Upper lobe of left lung (tissue), 6 donors: ENCODE measurements at places on chromosomes 2 and 18.
A peak's percentile ranks its signal among the peaks of the same experiment; 100 is the strongest.

GRCh38 chr2:12232876-12233275 is 483.9 kb upstream of the TRIB2 start:
- DNase-seq, result no peak

- no peak for DNase-seq
Observed at GRCh38 chr2:224127871-224128501, 88.9 kb upstream of the SERPINE2 start.

- DNase-seq, result no peak
Observed at GRCh38 chr2:50315336-50315735, 716.6 kb downstream of the NRXN1 start.

GRCh38 chr2:96359866-96360265 is 24.3 kb downstream of the NCAPH start:
- no peak for DNase-seq

DNA sequence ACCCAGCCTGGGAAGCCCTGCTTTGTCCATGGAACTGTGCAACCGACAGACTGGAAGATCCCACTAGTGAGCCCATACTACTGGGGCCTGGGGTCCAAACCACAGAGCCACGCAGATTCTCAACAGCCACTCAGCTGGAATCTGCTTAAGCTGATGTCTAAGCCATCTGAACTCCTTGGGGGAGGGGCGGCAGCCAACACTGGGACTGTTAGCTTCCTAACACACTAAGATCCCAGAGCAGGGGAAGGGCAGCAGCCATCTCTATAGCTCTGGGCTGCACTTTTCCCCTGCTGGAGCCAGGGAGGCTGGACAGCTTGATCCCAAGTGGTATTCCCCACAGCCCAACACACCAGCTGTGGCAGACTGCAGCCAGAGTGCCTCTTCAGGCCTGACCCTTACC is 118.3 kb downstream of the RPRM start:
- no peak for DNase-seq

- DNase-seq, result no peak
Observed at GRCh38 chr2:82314836-82315472, 2010.4 kb upstream of the LRRTM1 start.

DNA sequence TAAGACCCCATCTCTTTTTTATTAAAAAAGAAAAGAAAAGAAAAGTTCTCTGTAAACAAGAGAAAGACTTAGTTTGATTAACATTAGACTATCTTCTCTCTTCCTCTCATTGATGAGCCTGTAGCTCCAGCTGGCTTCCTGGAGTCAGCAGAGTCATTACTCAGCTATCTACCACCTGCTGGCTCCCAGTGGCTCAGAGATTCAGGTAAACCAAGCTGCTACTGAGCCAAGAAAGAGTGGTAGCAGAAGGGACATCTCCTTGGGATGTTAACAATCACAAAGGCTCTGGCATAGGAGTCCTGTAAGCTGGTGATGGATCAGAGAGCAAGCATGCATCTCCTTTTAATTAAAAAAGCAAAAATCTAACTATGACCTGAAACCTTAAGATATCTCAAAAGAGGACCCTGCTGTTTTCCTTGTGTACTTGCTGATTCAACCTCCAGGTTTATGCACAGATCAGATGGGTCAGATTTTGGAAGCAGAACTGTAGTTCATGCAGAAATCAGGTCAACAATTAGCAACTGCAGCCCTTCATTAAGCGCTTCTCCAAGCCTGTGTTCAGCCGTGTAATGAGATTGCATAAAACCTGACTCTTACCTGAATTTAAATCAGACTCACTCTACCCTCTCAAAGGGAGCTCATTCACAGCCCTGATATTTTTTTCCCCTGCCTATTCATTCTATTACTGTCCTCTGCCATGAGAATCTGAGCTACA is 225.8 kb downstream of the RNF152 start:
- DNase-seq, result no peak

DNA sequence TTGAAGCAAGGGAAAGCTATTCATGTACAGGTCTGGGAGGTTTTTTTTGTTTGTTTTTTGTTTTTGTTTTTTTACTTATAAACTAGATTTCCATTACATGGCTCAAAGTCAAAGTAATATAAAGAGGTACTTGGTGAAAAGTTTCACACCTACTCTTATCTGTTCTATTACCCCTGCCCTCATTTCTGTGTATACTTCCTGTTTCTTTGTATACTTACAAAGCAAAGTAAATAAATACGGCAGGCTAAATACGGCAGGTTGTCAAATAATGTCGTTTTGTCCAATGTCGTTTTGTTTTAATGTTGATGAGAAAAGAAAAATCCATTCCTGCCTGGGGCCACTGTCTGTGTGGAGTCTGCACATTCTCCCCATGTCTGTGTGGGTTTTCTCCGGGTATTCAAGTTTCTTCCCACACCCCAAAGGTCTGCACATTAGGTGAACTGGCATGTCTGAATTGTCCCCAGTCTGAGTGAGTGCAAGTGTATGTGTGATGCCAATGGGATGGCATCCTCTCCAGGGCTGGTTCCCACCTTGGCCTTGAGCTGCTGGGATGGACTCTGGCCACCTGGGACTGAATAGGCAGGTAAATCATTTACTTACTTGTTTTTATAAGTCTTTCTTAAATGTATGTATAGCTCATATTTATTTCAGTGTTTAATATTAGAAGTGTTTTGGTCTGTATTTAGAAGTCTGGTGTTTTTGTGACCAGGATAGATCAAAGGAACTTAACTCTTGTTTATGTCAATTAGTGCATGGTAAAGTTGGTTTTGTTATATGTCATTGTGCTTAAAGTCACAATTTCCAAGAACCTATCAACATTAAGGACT is 13.4 kb downstream of the STAMBP start:
- DNase-seq, result no peak

DNA sequence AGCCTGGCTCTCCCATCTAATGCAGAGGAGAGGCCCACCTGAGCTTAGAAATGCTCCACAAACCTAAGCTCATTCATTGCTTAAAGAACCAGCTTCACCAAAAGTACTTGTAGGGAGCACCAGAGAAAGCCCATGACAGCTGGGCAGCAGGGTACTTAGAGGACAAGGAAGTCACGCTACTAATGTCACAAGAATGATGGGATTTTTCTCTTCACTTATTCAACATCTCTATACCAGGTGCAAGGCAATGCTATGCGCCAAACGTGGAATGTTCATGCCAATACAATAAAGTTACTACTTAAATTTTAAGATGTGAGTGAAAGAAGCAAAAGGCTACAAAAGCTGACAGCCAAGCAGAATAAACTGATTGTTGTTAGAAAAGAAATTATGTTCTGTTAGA is 36.0 kb downstream of the LONRF2 start:
- no peak for DNase-seq

DNA sequence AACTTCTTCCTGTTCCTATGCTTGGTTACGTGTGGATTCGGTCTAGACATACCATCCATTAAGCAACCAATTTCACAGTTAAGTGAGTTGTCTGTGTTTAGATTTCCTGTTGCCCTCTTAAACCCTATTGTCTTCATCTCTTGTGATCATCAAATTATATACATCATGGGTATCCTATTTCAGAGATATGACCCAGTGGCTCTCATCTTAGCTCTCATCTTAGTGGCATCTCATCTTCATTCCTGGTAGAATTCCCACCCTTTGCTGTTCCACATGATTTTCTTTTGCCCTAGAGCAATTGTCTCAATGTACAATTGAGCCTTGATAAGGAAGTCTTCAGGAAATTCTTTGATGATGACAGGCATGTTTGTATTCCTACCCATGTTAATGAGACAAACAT is 29.4 kb upstream of the FN1 start:
- no peak for DNase-seq

DNA sequence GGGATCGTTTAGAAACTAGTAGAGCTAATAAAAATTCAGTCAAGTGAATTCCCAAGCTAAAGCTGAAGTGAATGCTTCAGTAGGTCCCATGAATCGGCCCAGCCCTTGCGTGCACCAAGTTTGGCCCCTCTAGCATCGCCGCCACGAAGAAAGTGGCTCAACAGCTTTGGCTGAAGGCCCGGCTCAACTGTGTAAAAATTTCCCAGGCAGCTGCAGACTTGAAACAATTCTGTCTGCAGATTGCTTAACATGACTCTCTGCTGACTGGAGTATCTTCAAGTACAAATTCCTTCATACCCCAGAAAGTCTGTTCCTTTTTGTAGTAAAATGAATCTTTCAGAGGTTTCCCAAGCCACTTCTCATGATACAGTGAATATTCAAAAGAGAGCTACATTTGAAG is 32.7 kb downstream of the ALMS1 start:
- DNase-seq, result peak; percentile 3

GRCh38 chr18:74796841-74797576 is 199.3 kb downstream of the ZNF407 start:
- DNase-seq, result no peak

GRCh38 chr18:650428-650858 is 7.0 kb upstream of the TYMS start:
- DNase-seq, result no peak

- DNase-seq, result no peak
Observed at GRCh38 chr18:75285876-75286275, 75.3 kb downstream of the TSHZ1 start.

DNA sequence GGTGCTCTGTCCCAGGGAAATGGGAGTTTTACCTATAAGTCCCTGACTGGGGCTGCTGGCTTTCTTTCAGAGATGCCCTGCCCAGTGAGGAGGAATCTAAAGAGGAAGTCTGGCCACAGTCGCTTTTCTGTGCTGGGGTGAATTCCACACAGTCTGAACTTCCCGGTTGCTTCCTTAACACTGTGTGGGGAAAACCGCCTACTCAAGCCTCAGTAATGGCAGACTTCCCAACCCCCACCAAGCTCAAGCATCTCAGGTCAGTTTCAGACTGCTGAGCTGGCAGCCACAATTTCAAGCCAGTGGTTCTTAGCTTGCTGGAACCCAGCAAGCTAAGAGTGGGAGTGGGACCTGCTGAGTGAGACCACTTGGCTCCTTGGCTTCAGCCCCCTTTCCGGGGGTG is 54.9 kb downstream of the NUP35 start:
- DNase-seq, result no peak

DNA sequence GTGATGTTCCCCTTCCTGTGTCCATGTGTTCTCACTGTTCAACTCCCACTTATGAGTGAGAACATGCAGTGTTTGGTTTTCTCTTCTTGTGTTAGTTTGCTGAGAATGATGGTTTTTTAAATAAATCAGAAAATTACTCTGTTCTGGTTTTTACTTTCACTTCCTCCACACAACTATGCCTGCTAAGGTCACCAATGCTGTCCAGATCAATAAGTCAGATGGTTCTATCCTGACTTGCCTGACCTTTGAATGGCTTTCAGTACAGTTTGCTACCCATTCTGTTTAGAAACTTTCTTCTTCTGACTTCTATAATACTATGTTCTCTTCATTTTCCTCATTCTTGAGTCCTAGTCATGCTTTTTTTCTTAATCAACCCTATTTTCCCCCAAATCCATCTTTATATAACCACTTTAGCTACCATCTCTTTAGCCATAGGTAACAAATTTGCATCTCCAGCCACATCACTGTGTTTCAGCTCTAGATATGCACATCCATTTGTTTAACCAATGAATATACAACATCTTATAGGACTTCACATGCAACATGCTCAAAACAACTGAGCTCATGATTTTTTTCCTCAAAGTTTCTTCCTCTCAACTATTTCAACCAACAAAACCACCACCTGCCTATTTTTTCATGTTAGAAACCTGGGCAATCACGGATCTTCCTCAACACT is 58.8 kb upstream of the SLC38A11 start:
- DNase-seq, result no peak

GRCh38 chr2:224933431-224933830 is 108.8 kb downstream of the DOCK10 start:
- no peak for DNase-seq

- no peak for DNase-seq
Observed at GRCh38 chr2:234502285-234502918, 5.5 kb upstream of the ARL4C start.

DNA sequence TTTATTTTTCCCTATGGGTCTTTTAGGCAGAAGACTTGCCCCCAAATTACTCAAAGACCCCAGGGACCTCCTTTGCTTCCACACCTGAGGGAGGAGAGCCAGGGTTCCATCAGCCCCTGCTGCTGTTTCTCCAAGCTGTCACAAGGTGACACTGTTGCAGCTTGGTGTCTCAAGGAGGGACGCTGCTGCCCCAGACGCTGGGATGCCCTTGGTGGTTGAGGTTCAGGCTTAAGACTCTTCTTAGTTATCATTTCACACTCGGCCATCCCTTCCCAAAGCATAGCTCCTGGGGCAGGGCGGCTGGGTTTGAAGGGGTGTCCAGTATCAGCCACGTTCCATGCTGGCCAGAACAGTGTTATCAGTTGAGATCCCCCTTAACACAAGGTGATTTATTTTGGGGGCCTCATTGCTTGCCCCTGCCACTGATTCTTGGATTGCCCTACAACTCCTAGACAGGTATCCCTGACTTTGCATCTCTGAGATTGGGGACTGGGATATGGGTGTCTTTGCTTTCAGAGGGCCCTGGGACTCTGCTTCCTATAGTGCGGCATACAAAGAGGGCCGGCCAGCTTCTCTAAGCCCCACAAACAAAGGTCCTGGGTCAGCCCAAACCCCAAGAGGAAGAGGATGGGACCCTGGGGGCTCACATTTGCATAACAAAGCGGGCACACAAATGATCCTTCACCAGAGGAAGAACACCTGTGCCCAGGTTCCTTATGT is 22.7 kb downstream of the GPR55 start:
- no peak for DNase-seq

DNA sequence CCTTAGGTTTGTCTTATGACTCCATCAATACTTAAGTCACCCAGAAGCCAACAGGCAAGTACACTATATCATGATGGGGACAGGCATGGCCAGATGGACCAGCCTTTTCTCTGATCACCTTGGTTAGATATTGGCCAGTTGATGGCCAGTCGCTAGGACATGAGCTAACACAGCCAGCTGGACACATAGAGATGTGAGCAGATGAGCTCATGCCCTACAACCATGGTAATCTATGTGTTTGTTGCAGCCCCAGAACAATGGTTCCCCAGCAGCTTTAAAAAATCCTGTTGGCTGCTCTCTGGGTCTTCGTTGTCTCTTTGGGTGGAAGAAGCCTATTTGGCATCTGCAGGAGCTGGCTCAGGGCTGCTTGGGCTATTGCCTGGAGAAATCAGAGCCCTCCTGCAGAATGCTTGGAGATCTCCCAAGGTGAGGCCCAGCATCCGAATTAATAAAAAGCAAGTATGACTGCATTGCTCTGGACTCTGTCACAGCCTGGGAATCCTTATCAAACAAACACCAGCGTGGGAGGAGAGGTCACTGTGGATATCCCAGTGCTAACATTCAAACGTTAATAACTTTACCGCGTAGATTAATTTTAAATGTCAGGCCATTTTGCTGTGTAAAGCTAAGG is 62.3 kb upstream of the KLHL29 start:
- DNase-seq, result no peak

GRCh38 chr18:13680612-13681011 is 45.7 kb downstream of the FAM210A start:
- no peak for DNase-seq

GRCh38 chr18:49127471-49128190 is 176.9 kb upstream of the SMAD7 start:
- no peak for DNase-seq

GRCh38 chr2:127048618-127048935 is 58.4 kb downstream of the BIN1 start:
- no peak for DNase-seq
